ENCODE measurements at places on chromosomes 2 and 18.

- DNase-seq, result no peak
Observed at GRCh38 chr2:96891591-96892333, 21.9 kb upstream of the SEMA4C start.

GRCh38 chr2:12506846-12507245 is 209.9 kb upstream of the TRIB2 start:
- no peak for DNase-seq

GRCh38 chr2:191926671-191927070 is 79.8 kb upstream of the CAVIN2 start:
- no peak for DNase-seq

DNA sequence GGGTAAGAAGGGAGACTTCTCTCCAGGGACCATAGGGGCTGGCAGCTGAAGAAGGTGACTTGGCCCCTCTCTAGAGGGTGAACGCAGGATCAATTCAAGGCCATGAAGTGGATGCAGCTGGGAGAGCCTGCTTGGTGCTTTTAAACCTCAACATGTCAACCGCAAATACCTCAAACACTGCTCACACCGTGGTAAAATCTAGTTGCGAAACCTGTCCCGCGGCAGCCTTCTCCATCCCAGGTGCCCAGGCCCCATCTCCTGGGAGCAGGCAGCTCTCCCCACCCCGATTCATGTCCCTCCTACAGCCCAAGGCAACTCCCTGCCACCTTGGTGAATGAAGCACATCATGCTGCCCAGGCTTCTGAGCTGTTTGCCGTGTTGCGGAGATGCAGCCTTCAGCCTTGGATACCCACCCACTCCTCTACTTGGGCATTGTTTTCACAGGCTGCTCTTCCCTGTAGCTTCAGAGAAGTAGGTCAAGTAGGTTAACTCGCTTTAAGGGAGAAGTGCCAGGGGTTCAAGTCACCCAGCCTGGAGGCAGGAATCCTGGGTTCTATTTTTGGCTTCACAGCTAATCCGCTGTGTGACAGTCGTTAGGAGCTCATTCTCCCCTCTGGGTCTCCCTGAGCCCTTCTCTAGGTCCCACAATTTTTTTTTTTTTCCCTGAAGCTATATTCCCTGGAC is 6.2 kb upstream of the EFR3B start:
- no peak for DNase-seq

- no peak for DNase-seq
Observed at GRCh38 chr2:16869711-16870110, 204.1 kb upstream of the CYRIA start.

GRCh38 chr18:21242141-21242779 is at the start of gene GREB1L:
Gene GREB1L (plus strand): TSS chr18:21242232. CDS start chr18:21383519, 141,287 bp downstream.
- DNase-seq, result peak; percentile 1

GRCh38 chr2:168344706-168345105 is 97.3 kb upstream of the STK39 start:
- DNase-seq, result no peak

DNA sequence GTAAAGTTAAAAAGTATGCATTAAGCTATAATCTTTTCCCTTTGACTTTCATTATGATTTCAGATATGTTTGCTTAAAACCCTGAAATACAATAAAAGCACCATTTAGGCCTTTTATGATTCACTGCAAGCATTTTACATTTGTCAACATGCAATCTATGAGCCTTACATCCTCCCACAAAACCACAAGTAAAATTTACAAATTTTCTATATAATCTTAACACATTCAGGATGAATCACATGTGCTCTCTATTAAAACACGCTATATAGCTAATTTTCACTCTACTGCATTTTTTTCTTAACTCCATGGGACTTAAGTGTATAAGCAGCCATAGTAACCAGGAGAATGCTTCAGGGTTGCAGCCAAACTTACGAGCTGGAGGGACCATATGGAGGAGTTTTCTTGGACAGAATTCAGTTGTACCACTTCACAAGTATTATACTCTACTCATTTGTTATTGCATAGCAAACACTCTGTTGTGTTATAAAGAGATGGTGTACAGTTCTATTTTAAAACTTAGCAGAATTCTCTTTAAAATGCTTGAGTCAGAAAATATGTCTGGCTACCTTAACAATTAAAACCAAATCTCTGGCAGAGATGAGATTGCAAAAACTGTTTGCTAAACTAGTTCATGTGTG is 293.2 kb downstream of the ALK start:
- no peak for DNase-seq

DNA sequence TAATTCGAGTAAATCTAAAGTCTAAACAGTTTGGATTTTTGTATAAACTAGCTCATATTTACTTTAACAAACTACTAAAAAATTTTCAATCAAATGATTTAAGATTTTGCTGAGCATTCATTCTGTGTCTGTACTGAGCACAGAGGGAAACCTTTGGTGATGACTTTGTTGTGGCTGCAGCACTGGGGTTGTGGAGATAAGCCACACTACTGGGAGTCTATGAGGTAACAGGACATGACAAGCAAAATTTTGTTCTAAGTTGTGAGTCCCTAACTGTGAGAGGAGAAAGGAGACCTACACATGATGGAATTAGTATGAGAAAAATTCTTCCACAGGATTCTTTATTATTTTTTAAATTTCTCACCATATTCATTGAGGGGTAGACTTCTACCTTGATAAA is 933.7 kb upstream of the LRATD1 start:
- DNase-seq, result no peak

GRCh38 chr2:33577668-33578067 is 21.4 kb downstream of the FAM98A start:
- DNase-seq, result no peak

GRCh38 chr2:84830095-84830494 is 50.8 kb downstream of the TRABD2A start:
- DNase-seq, result no peak

DNA sequence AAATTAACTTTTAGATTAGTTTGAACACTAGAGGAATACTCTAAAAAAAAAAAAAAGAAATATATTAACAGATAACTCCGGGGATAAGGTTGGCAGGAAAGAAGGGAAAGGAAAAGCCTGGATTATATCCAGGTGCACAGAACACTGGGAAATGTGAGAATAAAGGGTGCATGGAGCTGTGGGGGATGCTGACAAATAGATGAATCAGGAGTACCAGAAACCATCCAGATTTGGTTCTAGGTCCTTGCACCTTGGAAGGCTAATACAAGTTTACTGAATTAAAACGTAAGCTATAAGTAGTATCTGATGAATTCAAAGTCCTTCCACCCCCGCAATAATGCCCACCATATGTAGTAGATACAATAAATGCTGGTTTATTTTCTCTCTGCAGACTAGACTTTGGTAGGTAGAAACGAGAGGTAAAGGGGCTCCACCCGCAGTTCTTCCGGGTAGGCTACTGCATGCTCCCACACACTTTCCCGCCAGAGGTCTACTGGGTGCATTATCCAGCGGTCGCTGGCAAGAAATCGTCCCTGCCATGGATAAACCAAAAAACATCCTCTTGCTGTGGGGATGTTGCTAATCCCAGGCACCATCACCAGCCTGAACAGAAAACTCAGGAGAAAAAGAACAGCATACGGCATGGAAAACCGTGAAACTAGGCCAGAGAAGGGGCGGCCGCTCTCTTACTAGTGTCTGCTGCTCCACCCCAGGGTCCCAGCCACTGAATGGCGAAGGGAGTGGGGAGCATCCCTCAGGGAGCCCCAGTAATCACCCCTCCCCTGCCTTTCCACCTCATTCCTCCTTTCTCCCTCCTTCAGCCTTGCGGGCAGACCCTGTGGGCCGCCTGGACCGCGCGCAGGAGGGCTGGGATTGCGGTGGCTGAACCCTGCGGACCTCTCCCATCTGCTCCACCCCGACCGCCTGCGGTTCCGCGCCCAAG is 1.5 kb downstream of the CNRIP1 start:
- no peak for DNase-seq

GRCh38 chr2:222423632-222424275 is 589 bp upstream of the SGPP2 start:
- DNase-seq, result peak; percentile 44

DNA sequence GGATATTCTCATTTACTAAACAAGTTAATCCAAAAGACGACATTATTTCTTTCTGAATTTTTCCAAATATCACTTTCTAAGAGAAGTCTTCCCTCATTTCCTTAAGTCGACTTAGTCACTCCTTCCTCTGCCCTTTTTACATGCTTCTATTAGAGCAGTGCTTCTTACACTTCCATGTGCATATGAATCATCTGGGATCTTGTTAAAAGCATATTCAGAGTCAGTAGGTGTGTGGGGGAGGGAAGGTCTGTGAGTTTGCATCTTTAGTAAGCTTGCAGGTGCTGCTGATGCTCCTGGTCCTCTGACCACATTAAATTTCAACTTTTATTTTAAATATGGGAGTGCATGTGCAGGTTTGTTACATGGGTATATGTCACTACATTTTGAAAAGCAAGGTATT is 582.6 kb downstream of the NRXN1 start:
- no peak for DNase-seq

- no peak for DNase-seq
Observed at GRCh38 chr2:179802051-179802882, 59.1 kb downstream of the ZNF385B start.

GRCh38 chr2:207375207-207375875 is 154.4 kb upstream of the CREB1 start:
- no peak for DNase-seq

DNA sequence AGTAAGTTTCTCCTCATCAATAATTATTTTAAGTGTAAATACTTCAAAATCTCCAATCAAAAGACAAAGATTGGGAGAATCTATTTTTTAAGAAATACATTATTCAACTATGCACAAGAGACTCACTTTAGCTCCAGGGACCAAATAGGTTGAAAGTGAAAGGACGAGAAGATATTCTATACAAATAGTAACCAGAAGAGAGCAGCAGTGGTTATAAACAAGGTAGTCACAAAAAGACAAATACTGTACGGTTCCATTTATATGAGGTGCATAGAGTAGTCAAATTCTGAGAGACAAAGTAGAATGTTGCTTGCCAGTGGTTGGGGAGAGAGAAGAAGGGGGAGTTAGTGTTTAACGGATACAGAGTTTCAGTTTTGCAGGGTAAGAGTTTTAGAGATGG is 69.8 kb downstream of the POU3F3 start:
- DNase-seq, result no peak

GRCh38 chr2:225865468-225865867 is 466.0 kb downstream of the NYAP2 start:
- DNase-seq, result no peak

GRCh38 chr2:230812033-230812432 is 52.7 kb upstream of the ITM2C start:
- DNase-seq, result no peak

DNA sequence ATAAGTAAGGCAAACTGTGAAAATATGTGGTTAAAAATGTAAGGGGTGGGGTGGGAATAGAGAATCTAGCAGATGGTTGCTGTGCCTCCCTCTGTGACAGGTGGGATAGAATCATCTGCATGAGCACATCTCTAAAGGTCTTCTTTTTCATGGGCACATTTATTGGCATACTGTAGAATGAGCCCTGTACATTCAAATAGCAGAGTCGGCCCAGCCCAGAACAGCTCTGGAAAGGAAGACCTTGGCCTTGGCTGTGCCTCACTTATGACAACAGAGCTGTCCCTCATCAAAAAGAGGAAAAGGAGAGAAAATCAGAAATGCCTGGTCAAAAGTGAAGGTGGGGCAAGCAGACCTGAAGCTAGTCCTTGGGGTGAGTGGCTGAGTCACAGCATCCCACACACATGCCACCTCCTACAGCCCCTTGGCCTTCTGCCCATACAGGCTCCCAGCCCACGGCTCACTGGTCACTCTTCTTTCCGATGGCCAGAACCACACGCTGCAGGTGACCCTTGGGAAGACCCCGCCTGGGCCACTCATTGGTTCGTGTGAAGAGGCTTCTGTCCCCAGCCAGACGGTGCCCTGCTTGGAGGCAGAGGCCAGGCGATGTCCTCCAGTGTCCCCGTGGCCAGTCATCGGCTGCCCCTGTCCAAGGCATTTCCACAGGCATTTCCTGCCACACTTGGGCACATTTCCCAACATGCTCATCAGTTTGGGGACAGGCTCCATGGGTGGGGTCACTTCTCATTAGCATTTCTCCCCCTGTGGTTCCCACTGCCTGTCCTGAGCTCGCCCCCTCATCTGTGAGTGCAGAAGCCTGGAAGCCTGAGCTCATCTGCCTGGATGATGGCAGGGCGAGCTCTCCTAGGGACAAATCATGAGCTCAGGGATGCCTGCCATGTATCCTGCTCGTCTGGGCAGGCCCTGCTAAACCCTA is 113.6 kb downstream of the MCFD2 start:
- DNase-seq, result no peak

GRCh38 chr2:162014751-162015150 is 59.3 kb downstream of the DPP4 start:
- DNase-seq, result no peak

DNA sequence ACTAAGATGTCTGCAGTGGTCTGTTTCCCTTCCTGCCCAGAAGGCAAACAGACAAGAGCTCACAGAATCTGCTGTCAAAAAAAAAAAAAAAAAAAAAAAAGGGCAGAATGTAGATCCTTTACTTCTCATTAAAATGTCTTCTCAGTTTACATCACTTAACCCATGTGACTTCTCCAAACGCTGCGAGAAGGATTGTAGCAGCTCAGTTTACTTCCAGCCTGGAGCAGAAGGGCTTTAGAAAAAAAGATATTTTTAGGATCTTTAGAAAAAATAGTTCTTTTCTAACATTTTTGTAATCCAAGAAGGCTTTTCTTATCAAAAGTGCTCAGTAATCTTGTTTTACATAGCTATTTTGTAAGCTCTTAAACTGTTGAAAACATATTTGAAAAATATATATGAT is 425.4 kb downstream of the CNTNAP5 start:
- no peak for DNase-seq

DNA sequence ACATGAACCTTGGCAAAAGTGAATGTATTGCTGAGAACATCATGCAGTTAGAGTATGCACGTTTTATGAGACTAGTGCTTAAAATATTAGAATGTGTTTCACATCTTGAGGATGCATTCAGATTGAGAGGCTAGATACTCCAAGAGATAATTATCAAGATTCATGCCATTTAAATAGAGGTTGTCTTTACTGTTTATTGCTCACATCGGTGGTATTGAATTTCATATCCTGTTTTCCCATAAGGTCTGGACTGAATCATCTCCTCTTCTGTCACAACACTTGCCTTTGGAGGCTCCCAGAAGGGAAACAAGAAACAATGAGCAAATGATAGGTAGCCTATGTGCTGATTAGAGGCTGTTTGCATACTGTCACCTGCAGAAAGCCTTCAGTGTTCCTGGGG is 83.8 kb downstream of the CLHC1 start:
- no peak for DNase-seq

- no peak for DNase-seq
Observed at GRCh38 chr2:98907385-98907784, 28.6 kb downstream of the CRACDL start.

GRCh38 chr2:150485114-150485870 is 2.2 kb downstream of the RND3 start:
- DNase-seq, result no peak

DNA sequence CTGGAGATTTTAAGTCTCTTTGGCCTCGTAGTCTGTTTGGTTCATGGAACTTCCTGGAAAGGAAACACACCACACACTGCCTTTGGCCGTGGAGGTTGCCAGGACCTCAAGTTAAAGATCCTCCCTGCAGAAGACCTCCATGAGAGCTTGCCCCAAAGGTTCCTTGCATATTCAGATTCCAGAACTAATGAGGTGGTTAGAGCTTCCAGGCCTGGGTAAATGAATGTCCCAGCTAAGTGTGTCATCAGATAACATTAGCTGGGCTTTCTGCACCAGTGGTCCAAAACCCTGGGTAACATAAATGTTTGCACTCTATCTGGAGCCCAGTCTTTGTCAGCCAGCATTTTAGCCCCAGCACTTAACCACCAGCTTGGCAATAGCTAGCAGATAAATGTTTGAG is 122.1 kb upstream of the EML6 start:
- no peak for DNase-seq

- DNase-seq, result no peak
Observed at GRCh38 chr2:127715778-127716449, 14.6 kb downstream of the SFT2D3 start.
